ENCODE measurements at places on chromosomes 12 and 14.

- no peak for DNase-seq
Observed at GRCh38 chr12:108875682-108876361, 4.1 kb upstream of the DAO start.

DNA sequence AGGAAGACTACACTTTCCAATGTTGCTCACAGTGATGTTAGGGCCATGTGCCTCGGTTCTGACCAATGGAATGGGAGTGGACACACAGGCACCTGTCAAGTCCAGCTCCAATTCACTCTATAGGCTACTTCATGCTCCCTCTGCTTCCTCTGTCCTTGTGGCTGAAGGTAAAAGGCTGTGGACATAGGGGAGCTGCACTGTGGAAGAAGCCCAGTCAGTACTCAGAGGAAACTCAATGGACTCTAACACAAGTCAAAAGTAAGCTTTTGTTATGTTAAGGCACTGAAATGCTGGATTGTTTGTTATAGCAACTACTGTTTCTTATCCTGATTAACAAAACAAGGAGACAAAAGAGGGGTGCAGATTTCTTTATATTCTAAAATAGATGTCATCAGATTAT lies 278.2 kb downstream of the BCL11B start:
- no peak for DNase-seq

DNA sequence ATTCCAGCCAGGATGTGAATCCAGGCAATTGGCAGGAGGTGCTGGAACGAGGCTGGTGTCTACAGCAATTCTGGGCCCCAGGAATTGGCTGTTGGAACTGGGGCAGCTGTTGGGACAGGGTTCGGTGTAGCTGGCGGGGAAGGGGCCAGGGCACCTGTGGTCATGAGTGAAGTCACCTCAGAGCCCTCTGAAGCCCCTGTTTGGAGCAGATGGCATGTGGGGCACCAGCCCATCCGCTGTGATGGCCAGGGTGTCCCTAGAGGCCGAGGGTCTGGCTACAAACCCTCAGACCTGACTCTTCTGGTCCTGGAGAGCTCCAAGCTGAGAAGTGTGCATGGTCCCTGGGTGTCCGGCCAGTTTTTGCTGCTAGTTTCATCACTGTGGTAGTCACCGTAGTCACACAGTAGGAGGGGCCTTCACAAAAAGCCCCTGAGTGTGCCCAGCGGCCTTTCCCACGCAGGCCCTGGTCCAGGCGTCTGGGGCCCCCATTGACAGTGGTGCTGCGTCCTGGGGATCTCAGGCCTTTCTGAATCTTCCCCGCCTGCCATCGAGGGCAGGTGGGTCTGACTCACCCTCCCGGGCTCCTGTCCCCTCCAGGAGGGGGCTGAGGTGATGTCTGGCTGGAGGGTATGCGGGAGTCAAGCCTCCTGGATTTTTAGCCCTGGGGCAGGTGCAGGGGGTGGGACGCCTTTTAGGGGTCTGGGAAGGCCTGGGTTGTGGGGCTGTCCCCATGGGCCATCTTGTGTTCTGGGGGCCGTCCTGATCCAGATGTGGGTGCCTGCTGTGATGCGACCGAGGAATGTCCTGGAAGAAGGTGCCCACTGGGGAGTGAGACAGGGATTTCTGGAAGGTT lies 368.0 kb downstream of the TMEM121 start:
- no peak for DNase-seq

DNA sequence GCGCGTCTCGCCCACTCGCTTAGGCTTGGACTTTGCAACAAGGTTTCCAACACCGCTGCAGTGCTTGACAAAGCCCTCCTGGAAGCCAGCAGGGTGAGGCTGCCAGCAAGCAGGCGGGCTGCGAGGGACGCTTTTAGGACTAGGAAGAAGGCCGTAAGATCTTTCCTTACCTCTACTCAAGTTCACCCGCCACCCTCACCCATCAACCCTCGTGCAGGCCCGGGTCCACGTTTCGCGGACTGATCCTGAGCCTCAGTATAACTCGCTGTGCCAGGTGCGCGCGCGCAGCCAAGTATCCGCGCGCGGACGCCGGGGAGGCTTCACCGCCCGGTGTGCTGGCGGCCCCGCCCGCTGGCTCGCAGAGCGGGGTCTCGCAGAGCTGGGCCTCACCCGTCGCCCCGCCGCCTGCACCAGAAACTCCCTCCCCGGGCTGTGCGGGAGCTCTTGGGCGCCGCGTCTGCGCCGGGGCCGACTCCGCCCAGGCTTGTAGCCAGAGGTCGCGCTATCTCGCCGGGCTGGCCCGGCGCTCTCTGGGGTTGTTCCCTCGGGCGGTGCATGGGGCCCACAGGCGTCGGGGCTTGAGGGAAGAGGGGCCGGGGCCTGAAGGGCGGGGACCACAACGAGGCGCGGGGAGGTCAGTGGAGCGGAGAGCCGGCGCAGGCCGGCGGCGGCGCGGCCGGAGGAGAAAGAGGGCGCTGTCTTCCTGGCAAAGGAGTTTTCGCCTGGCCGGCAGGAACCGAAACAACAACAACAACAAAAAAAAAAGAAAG lies 7.6 kb upstream of the SIX1 start:
- no peak for DNase-seq

DNA sequence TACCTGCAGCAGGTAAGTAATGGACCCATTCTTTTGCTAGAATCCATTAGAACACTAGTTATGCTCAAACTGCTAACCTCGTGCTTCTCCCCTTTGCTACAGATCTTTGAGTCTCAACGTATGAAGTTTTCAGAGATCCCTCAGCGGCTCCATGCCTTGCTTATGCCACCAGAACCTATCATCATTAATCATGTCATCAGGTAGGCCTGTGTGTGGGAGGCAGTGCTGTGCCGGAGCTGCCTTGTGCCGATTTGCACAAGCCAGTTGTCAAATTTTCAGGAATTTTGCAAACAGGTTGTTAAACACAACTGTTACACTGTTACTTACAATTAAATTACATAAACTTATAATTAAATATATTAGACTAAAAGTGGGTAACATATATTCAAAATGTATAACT lies 5.2 kb downstream of the SMARCD1 start:
- DNase-seq, result no peak

- DNase-seq, result no peak
Observed at GRCh38 chr12:111192647-111193046, 176.2 kb downstream of the PHETA1 start.
